HepG2 (cell line): ENCODE measurements at places on chromosomes 16 and 17.

DNA sequence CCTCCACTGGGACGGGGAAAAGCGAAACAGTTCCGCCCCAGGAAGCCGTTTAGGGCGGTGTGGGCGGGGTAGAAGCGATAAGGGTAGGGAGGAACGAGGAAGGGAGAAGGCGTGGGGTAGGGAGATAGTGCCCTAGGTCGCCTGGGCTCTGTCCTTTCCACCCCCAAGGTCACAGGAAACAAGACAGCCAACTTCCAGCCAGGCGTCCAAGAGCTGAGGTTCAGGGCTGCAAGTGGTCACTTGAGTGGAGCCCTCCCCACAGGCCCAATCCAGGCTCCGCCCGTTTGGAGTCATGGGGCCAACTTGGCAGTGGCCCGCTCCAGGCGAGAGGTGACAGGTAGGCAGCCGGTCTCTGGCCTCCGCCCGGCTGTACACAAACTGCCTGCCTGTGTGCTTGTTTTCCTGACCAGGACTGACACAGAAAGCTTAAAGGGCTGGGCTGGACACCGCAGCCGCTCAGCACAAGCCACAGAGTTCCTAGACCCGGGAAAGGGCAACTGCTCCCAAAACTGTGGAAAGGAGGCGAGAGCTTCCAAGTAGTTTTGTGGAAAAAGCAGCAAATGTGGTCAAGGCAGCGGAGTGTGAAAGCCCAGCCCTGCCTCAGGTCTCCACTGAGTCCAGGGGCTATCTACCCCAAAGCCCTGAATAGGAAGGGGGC, at the start of gene RILP:
Gene RILP, minus strand, starts transcription at position 23 of the 658 bp plus-strand sequence. CDS start 62 bp downstream, outside the sequence.
- peak; percentile 89 for DNase-seq

- DNase-seq, result peak; percentile 60
Observed at GRCh38 chr16:46629331-46630219, 8.4 kb upstream of the SHCBP1 start.

DNA sequence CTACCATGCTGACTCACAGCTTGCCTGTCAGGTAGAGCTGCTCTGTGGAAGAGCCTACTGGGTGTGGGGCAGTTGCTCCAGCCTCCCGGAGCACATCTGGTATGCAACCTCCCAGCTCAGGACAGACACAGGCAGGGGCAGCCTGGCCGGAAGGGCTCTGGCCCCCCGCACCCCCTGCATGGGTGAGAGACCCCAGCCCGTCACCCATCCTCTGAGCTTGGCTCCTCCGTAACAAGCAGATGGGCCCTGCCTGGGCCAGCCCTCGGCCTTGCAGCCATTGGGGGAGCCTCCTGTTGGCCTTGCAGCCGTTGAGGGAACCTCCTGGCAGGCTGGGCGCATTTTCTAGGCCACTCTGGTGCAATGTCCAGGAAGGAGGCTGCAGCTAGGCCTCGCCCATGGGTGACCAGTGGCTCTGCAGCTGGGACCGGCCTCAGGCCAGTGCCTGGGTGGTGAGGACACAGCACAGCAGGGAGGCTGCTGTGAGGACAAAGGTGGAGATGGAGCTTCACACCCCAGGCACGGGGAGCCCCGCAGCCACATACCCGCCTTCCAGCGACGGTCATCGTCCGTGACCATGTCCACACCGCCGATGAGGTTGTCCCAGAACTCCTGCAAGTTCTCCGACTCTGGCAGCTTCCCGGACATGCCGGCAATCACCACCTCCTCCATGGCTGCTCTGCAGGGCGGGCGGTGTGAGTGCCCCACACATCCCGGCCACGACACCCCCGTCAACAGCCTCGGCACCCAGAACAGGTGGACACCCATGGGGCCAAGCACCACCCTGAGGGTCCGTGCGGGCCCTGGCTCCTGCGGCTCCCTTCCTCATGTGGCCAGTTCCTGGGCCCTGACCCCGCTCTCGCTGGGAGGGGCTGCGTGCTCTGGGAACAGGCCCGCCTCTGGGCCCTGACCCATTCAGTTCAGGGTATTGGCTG, 2.0 kb downstream of the FASN start:
- DNase-seq, result no peak

DNA sequence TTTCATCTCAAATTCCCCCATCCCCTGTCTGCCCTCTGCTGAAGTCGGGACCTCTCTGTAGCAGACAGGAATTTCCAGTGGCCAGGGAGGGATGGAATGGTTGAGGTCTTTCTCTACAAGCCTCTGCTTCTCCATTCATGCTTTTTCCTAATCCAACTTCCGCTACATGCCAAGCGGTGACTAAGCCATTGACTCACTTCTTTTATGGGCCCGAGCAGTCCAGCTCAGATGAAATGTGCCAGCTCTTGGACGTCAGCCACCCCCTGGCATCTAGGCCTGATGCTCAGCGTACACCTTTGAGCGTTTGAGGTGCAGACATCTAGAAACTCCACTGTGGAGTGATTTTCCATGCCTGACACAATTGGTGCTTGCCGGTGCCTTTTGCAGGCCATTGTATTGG, 40.7 kb upstream of the GPR139 start:
- no peak for DNase-seq

GRCh38 chr16:85227084-85227945, 115.0 kb upstream of the CIBAR2 start:
- no peak for DNase-seq

DNA sequence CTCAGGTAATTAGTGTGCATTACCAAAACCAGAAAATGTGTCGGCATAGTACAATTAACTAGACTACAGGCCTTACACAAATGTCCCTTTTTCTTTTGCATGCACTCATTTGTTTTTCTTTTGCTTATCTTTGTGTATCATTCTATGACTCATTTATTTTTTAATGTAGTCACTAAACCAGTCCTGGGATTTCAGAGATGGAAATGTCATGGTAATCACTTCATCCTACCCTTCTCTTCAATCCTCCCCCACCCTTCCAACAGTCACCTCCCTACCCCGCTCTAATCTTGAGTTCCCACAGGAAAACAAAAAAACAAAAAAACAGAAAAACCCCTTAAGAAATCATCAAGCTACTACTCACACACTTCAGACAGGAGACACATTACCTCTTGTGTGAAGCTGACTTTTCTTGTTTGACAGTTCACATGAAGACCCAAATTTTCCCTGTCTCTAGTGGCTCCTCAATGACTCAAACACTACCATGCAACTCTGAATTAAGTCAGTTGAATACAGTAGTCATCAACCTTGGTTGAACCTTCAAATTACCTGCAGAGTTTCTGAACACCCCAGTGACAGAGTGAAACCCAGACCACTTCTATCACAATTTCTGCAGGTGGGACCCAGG, 242.4 kb upstream of the SALL1 start:
- DNase-seq, result no peak

GRCh38 chr17:68343976-68344375, 52.7 kb downstream of the ARSG start:
- DNase-seq, result no peak
